ENCODE measurements at places on chromosomes 7 and 10.

DNA sequence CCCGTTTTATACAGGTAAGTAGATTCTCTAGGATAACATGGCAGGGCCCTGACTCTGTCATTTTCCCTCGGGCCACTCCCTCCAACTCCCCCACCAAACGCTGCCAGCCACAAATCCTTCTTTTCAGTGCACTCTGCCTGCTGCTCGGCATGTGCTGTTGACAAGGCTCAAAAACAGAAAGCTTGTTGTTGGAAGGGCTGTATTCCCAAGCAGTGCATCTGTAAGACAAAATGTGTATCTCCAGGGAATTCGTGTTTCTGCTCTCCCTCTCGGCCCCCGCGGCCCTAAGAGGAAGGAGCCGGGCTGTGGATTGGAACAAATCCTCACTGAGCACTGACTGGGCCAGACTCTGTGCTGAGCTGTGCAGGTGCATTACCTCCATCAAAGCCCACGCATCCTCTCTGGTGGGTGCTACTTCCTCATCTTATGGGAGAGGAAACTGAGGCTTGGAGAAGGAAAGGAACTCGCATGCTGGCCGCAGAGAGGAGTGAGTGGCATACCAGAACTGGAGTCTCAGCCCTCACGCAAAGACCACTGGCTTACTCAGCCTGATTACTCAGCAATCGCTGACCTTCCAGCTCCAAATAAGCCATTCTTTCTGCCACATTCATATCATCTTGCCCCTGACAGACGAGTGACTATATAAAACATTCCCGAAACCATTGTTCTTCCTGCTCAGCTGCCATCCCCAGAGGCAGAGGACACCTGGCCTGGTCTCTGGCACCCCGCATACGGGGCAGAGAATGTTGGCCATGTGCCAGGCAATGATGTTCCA is 33.5 kb upstream of the ENO4 start:
- no peak for DNase-seq

- no peak for DNase-seq
Measured at GRCh38 chr7:72217151-72217550, 195.0 kb downstream of the CALN1 start.

GRCh38 chr10:128144547-128144946 is 18.3 kb upstream of the MKI67 start:
- no peak for DNase-seq

DNA sequence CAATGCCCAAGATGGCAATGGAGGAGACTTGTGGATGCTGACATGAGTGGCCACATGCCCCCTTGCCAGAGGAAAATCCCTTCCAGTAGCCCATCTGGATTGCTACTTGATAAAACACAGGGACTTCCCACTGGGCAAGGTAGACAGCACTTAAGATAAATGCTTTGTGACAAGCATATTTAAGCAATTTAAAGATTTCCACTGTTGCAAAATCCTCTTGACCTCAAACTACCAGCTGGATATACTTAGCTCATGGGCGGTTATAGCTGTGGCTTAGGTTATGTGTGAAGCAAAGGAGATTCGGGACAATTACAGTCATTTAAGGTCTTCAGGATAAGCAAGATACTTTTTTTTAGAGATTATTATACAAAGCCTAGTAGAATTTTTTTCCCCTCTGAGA is 238.1 kb downstream of the BMPER start:
- no peak for DNase-seq

DNA sequence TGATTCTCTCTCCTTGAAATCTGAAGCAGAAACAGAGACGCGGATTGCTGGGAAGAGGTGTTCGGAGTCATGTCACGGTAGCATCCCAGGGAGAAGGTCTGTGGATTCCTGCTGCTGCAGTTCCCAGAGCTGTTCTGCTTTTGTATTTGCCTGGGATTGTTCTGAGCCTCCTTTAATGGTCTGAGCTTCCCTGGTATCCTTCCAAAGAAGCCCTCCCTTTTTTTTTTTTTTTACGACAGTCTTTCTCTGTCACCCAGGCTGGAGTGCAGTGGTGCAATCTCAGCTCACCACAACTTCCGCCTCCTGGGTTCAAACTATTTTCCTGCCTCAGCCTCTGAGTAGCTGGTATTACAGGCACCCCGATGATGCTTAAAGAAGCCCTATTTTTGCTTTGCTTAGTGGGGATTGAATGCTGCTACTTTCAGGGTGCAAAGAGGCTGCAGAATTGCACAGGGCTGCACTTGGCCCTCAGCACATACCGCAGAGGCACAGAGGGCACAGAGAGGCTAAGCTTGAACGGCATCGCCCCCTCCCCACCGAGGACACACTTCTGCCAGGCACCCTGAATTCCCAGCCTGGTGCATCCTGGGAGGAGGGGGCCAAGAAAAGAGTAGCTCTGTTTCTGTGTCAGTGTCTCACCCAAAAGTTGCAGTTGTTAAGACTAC is 208.6 kb upstream of the GALNT17 start:
- no peak for DNase-seq

- DNase-seq, result no peak
Measured at GRCh38 chr10:1132584-1132983, 76.4 kb downstream of the WDR37 start.

- peak; percentile 48 for DNase-seq
Measured at GRCh38 chr7:155300641-155301452, 3.2 kb downstream of the INSIG1 start.

DNA sequence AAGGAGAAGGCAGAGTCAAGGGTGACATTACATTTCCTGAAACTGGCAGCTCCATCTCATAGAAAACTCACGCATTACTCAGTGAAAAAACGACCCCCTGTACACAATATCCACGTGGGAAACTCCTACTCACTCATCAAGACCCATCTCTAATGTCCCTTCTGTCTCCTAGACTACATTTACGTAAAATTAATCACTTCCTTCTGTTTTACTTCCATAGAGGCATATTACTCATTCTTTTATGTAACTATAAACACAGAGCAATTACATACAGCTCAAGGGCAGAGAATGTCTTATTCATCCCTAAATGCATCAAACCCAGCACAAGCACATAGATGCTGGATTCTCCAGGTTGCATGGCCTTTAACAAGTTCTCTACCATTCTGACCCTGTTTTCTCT is 281.8 kb downstream of the KCNMA1 start:
- no peak for DNase-seq

DNA sequence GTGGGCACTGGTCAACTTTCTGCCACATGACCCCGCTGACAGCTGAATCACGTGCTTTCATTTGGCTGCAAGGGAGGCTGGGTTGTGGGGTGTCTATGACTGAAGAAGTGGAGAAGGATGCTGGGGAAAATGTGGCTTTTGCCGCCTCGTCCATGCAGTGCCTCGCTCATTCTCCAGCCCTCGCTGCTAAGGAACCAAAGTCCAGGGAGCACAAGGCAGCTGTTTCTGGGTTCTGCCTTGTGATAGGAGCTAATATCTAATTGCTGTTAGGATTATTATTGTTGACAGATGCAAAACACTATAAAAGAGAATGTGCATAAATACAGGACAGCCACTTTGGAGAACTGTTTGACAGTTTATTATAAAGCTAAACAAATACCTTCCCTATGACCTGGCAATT is 4.9 kb upstream of the CAMK2B start:
- no peak for DNase-seq

DNA sequence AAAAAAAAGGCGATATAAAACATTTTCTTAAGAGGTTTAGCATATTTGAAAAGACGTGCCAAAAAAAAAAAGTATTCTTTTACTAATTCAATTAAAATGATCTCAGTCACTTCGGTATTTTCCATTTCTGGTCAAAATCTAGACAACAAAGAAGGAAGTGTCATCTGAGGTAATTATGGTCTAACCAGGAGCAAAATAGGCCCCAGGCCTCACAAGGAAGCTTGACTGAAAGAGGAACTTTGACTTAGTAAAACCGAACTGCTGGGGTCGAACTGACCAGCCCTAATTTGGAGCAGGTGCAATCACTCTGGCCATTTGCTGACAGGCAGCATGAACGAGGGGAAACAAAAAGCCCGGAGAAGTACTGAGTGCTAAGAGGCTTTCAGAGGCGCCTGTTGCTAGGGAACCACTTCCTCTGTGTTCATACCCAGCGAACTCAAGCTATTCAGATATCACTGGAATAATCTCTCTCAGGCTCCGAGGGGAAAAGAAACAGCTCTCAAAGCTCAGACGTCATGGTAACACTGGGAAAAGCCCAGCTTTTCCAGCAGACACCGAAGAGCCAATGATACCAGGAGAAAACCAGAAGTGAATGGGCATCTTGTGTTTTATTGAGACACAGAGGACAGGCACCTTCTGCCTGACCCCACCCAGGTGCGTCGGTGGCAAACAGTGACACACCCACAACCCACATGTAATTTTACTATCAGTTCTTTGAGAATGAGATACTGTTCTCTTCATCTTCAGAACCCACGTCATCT is 126.5 kb downstream of the FAM107B start:
- DNase-seq, result peak; percentile 91

- DNase-seq, result no peak
Measured at GRCh38 chr7:1673581-1674118, 3.6 kb downstream of the ELFN1 start.

DNA sequence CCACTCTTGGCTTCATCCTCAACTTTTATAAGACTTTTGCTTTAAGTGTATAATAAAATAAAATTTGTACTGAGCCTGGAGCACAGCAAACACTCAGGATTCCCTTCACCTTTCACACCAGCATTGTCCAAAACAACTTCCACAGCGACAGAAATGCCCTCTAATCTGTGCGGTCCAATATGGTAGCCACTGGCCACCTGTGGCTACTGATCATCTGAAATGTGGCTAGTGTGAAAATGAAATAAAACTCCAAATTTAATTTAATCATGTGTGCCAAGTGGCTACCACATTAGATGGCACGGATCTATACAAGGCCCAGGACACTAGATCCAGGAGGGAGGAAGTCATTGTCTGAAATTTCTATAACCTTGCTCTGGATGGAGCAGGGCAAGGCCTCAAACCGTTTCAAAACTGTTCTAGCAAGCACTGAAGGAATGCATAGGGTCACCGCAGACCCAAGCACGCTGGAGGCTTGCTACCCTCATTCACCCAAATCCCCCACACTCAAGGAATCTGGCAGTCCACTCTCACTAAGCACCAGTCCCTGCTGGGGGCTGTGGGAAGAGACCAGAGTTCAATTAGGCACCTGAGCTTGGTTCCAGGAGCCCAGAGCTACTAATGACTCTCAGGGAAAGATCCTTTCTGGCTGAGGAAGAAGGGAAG is 6.3 kb upstream of the MYO1G start:
- no peak for DNase-seq

- no peak for DNase-seq
Measured at GRCh38 chr7:78769481-78770101, 683.9 kb downstream of the MAGI2 start.

GRCh38 chr7:143068446-143068845 is 16.3 kb downstream of the OR6V1 start:
- no peak for DNase-seq

DNA sequence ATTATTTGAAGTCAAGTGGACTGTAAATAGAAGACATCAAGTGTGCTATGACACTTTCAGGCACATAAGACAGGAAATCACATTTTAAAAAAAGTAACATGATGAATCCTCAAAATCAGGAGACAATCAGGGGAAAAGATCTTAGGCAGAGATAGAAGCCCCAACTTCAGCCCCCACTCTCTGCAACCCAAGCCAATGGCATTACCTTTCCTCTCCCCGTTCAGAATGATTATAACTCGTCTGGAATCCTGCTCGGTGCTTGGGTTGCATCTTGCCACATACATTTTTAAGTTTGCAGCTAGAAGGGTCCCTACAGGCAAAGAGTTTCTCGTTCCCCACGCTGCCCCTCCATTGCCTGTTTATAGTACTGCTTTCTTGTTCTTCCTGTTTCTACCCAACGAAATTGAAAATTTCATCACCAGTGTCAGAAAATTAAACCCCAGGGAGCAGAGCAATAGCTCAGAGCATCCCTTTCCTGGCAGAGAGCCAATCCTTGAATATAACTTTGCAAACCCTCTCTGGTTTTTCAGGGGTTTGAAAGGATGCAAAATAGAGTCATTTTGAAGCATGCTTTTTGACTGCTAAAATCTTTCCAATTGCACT is 260.5 kb upstream of the AOAH start:
- no peak for DNase-seq

DNA sequence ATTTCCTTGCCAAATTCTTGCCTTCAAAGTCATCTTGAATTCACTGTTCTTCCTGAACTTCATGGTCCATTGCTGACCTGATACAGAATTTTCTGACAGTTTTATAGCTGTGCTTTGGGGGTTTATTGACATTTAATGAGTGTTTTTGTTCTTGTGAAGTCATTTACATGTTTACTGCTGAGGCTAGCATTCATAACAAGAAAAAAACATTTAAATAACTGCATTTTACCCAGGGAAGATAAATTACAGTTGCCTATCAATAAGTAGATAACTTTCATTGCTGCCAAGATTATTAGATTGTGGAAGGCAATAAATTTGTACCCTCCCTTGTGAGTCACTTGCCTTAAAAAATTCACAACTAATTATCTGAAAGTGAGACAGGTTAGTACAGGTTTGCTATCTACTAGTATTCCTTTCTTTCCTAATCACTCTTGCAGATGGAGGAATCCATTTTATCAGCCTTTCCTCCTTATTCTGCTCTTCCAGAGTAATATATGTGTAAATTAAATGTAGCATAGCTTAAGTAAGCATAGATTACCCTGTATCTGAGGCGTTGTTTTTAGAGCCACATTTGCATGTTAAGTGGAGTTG is 178.4 kb downstream of the EXOC4 start:
- no peak for DNase-seq

GRCh38 chr7:135759532-135759931 is 10.9 kb upstream of the FAM180A start:
- DNase-seq, result no peak

GRCh38 chr10:79483299-79483698 is 29.0 kb upstream of the EIF5AL1 start:
- DNase-seq, result no peak

GRCh38 chr7:105429746-105430612 is 41.3 kb upstream of the SRPK2 start:
- peak; percentile 67 for DNase-seq

Measured in CD4-positive, alpha-beta T cell treated with Interleukin-17A for 1 hour (primary cell).